ENCODE measurements at places on chromosomes 5 and 9. TPM values are rescaled to one million over a fixed set of nuclear protein-coding genes. Genes with fewer than 3 reads are reported as not detected.

SPOCK1 gene
- 1.3 TPM for total RNA-seq

ZCCHC9 gene
- total RNA-seq: 22.1 TPM

ANXA6 gene
- 259 TPM for total RNA-seq

COL27A1 gene
- total RNA-seq: 7.1 TPM

GPR150 gene
- total RNA-seq: 0.10 TPM

SPATA6L gene
- total RNA-seq: 1.8 TPM

DIAPH1 gene
- total RNA-seq: 38.3 TPM

TAF11L5 gene
- total RNA-seq: not detected

SPEF2 gene
- 10.2 TPM for total RNA-seq

CIZ1 gene
- 184 TPM for total RNA-seq

FUT7 gene
- total RNA-seq: not detected

STX17 gene
- 27.9 TPM for total RNA-seq

PCDHGA4 gene
- 8.2 TPM for total RNA-seq

SUSD3 gene
- 36.4 TPM for total RNA-seq

NUDT12 gene
- total RNA-seq: 9.2 TPM

ECSCR gene
- total RNA-seq: 11.2 TPM

KCNIP1 gene
- 0.20 TPM for total RNA-seq

GRCh38 chr5:99000876-99001275 is 72.1 kb upstream of the CHD1 start:
- no peak for DNase-seq

DNA sequence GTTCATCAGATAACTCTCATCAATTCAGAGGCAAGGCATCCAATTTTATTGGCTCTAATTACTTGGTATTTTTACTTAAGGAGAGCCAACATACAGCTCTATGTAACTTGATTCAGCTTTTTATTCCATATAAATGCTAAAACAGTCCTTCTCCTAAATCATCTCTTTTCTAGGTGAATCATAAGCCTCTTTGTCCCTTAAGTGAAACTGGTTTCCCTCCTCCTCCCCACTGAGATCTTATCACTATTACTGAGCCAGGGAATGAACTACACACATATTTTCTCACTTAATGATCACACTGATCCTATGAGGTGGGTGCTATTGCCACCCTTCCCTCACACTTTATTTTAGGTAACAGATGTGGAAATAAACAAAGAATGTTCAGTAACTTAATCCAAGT is 1143.8 kb downstream of the MAT2B start:
- no peak for DNase-seq

DNA sequence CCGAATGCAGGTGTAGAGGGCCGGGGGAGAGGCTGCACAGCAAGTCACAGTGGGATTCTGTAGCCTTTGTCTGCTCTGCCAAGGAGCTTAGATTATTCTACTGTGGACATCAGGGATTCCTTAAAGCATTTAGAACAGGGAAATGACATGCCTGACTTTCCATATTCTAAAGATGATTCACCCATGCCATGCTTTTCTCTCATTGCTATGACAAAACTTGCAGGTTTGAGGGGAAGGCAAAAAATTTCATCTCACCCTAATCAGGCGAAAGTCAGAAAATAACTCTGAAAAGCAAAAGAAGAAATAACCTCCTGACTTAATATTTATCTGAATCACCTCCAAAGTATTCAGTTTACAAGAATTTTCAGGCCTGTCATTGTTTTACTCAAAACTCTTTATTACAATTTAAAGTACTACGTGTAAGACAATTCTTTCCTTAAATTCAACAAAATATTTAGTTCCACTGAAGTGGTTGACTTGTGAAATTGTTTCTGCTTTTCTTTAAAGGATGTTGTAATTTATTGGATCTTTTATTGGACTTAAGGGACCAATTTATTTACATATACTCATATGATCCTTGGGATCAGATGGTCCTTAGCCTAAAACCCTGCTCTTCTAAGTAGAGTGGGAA is 30.0 kb upstream of the GAS1 start:
- no peak for DNase-seq

DNA sequence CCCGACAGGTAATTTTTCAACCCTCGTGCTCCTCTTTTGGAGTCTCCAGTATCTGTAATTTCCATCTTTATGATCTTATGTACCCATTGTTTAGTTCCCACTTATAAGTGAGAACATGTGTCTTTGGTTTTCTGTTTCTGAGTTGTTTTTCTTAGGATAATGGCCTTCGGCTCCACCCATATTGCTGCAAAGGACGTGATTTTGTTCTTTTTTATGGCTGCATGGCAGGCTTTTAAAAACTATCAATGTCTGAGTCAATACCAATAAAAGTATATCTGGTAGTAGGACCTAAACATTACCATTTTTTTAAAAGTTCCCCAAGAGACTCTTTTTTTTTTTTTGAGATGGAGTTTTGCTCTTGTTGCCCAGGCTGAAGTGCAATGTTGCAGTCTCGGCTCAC is 3.9 kb upstream of the SLC26A2 start:
- no peak for DNase-seq

GRCh38 chr5:179055841-179056240 is 4.3 kb upstream of the ZNF354C start:
- no peak for DNase-seq

- no peak for DNase-seq
Measured at GRCh38 chr5:109965634-109966033, 275.9 kb downstream of the MAN2A1 start.

DNA sequence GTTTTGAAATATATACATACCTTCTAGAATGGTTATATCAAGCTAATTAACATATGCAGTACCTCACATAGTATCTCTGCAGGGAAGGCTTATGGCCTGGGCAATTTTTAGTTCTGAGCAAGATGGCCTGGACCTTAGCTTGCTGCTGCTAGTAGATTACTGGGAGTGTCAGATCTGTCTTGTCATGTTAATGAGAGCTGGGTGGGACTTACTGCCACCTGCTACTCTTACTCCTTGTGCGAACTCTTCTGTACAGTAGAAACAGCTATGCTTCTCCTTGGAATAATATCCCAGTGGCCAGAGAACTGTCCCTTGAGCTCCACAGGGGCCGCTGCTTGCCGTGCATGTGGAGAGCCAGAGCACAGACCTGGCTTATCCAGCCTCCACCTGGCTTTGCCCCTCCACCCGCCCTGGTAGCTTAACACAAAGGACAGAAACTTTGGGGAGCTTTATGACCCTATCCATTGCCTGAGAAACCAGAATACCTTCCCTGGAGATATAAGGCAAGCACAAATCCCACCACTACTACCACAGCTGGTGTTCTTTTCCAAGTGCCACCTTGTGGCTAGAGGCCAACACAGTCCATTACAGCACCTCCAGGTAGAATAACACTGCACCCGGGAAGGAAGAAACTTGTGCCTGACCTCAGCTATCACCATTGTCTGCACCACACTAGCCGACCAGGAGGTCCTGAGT is 74.4 kb upstream of the RUSC2 start:
- DNase-seq: no peak

GRCh38 chr5:124670722-124671184 is 75.7 kb downstream of the ZNF608 start:
- DNase-seq: no peak

- DNase-seq: peak; percentile 56
Measured at GRCh38 chr5:7754997-7755596, 95.8 kb downstream of the CFAP90 start.

DNA sequence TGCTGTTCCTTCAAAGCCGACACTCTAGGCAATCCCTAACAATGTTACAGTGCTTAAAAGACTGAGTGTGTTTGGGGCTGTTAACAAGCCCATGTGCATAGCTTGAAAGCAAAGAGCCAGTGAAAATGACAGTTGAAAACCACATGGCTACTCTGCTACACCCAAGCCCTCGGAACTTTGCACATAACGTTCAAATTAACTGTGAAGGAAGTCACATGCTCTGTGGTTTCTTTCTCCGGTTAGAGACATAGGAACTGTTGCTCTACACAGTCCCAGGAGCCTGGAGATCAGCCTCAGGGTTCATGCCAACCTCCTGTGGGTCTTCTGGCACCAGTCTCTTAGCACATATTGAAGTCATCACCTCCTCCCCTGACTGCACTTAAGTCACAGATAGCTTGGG is 51.1 kb downstream of the C9orf152 start:
- DNase-seq: no peak

- no peak for DNase-seq
Measured at GRCh38 chr5:154944716-154945115, 3.8 kb downstream of the MRPL22 start.

DNA sequence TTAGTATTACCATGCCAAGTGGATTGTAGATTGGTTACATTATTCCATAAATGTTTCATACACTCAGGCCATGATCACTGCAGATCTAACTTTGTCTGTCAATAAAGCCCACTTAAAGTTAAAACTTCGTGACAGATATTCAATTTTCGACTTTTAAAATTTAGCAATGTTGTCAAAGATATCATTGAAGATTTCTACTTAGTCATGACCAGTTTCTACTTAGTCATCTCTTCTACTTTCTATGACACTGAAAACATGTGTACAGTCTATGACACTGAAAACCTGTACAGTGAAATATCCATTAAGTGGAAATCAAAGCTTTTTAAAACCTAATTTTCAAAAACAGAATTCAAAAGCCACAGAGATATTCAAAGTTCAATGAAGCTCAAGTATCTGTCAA is 258.2 kb downstream of the MCTP1 start:
- no peak for DNase-seq

DNA sequence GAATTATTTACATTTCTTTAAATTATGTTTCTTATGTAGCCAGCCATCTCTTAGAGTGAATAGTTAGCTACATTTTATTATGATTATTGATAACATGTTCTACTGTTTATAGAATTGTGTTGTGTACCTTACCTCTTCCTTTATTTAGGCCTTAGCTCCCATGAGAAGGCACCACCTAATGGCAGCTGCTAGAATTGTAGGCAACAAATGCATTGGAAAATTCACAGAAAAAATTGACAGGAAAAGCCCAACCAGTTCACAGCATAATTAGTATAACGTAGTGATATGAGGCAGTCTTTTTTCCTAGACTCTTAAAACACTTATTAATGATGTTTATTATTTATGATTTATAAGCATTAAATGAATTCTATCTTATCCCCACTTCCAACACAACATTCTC is 175.8 kb downstream of the WDR70 start:
- DNase-seq: no peak

GRCh38 chr5:154174091-154174490 is 16.4 kb upstream of the GALNT10 start:
- DNase-seq: no peak

GRCh38 chr9:35110327-35110761 is 5.3 kb downstream of the ATOSB start:
- peak; percentile 46 for DNase-seq

GRCh38 chr9:129567842-129568559 is 52.9 kb downstream of the C9orf50 start:
- peak; percentile 68 for DNase-seq

DNA sequence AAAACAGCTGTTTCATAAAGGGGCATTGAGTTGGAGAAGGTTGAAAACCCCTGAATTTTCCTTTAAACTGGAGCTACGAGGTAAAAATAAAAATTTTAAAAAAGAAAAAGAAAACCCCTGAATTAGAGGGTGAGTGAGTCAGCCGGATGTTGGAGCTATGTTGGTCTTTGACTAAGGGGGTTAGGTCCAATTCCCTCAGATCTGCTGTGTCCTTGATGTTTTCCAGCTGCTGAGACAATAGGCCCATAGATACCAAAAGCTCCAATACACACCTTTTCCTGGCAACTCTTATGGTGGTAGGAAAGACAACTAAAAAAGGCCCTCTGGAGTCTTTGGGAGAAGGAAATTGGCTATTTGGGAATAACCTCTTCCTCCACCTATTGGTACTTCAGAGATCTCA is 79.4 kb upstream of the SAP30L start:
- no peak for DNase-seq

- no peak for DNase-seq
Measured at GRCh38 chr5:158409507-158409906, 550.6 kb upstream of the CLINT1 start.

DNA sequence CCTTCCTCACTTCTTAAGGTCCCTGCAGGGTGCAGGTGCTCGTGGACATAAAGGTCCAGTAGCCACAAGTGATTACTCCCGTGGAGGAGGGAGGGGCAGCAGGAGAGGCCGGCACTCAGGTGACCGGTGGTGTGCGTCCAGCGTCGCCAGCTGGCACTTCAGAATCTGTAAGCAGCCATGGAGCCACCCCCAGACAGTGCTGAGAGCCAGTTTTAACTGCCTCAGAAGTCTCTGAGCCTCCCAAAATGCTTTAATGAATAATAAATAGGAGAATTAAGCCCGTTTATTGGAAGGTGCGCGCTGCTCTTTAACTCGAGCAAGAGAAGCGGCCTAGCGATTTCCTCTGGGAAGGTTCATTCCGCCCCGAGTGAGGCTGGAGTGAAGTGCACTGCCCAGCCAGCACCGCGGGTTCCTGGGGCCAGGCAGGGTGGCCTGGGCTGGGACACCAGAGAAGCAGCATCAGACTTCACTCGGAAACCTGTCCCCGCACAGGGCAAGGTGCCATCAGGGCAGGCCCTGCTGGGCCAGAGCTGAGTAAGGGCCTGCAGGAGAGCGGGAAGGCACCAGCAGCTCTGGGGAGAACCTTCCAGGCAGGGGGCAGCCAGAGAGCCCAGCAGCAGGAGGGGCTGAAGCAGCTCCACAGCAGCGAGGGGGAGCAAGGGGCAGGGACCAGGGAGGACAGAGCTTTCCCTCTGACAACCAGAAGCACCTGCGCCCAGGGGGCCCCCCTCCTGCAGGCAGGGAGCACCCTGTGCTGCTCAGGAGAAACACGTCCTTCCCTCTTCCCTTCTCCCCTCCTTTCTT is 61.2 kb downstream of the VAV2 start:
- no peak for DNase-seq

- DNase-seq: no peak
Measured at GRCh38 chr5:180791611-180792213, 10.9 kb downstream of the MGAT1 start.

DNA sequence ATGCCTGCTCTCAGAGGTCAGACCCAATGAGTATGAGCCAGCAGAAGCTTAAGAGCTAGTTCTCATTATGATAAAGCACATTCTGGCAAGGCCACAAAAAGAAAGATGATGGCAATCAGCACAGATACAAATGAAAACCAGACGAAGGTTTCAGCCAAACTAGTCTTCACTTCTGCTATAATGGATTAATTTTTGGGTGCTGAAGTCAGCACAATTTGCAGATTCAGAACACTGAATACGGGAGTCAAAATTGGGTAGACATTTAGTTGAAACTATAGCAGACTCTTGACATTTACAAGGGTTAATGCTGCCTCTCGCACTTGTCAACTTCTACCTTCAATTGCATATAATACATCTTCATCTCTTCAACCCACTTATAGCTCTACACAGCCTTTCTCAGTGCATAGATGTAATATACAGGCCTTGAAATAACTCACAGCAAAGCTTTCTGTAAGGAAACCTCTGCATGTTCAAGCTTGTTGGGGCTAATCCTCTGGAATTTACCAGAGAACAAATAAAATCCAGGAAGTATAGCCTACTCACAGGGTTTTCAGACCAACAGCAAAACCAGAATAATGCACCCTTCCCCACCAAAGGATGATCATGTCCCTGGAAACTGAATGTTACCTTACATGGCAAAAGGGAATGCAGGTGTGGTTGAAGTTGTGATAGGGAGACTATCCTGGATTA is 77.1 kb downstream of the BAAT start:
- no peak for DNase-seq
